GM13977 (cell line): ENCODE measurements at places on chromosomes 12 and 14.

DNA sequence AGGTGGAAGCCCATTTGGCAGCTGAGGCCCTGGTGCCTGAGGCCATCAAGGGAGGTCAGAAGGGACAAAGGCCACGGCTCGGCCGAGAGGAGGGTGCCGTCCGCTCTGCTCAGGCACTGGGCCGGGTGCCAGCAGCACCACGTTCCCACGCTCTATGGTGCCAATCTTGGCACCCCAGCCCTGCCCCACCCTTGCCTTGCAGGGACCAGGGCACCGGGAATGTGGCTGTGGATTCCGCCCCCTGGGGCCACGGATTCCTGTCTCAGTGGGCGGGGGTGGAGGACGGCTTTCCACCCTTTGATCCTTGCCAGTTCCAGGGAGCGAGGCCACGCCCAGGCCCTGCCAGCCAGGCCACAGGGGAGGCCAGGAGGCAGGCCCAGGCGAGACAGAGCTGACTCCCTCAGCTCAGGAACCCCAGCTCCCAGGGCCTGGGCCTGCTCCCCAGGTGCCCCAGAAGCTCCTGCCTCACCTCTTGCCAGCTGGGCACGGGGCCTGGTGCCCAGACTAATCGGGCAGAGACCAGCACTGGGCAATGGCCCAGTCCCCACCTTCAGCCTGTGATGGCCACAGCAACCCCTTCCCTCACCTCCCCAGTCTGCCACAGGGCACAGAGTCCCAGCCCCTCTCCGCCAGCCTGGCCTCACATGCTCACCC is 26.4 kb upstream of the GPR132 start:
- DNase-seq: no peak

DNA sequence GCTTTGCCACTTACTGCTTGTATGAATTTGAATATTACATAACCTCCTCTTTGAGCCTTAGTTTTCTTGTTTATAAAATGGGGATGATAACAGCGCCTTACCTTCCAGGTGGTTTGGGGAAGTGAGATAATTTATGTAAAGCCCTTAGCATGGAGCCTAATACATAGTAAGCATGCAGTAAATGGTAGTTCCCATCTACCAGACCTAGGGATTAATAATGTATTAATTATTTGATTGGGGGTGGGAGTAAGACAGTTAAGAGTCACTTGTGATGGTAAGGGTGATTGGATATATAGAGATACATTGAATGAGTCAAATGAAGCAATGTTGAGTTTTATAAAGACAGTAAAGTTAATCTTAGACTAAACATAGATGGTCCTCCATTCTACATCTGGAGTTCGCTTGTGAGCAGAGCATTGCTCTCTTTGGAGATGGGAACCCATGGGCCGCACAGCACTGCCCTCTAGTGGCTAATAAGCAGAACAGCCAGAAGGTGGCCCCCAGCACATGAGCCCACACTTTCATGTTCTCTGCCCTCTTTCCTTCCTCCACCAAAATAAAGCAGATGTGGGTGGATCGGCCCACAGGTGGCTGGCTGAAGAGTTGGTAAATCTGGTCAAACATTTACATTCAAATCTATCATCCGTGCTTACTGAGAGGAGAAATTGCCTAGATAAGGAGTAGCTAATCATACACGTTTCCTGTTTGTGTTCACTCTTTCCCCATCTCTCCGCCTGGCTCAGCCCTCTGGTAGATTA is 26.5 kb upstream of the TAMALIN start:
- peak; percentile 83 for DNase-seq

GRCh38 chr12:91920276-91920675 is 225.4 kb downstream of the BTG1 start:
- no peak for DNase-seq

DNA sequence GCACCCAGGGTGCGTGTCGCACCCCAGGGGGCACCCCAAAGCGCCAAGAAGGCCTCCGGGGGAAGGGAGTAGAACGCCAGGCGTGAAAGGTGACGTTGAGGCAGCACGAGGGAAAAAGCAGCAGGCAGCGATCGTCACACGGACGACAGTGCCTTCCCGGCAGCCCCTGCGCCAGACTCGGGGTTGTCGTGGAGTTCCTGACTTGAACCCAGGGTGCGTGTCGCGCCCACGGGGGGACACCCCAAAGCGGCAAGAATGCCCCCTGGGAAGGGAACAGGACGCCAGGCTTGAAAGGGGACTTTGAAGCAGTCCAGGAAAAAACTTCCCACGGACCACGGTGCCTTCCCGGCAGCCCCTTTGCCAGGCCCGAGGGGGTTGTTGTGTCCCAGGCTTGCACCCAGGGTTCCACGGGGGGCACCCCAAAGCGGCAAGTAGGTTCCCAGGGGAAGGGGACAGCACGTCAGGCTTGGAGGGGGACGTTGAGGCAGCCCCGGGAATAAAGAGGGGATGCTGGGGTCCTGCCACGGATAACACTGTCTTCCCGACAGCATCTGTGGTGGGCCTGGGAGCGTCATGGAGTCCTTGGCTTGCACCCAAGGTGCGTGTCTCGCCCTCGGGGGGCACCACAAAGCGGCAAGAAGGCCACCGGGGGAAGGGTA is 159.2 kb upstream of the ALG10B start:
- no peak for DNase-seq

- DNase-seq: no peak
These were observed 533.9 kb upstream of the LRFN5 start for GRCh38 chr14:41072776-41073175.

GRCh38 chr12:114412825-114413749 is 7.1 kb upstream of the TBX5 start:
- peak; percentile 15 for DNase-seq

DNA sequence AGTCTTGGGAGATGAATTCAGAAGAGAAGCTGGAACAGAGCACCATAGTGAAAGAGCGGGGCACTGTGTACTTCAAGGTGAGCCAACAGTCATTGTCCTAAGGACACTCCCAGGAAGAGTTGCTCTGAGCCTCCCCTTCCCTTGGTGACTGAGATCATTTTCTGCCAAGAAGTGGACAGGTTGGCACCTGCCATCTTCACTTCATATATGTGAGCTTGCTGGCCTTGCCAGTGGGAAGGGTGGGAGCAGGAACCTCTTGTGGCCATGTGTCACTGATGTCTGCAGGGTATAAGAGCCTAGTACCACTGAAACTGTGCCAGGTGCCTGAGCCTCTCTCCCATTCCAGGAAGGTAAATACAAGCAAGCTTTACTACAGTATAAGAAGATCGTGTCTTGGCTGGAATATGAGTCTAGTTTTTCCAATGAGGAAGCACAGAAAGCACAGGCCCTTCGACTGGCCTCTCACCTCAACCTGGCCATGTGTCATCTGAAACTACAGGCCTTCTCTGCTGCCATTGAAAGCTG is 5.3 kb downstream of the FKBP4 start:
- DNase-seq: no peak

DNA sequence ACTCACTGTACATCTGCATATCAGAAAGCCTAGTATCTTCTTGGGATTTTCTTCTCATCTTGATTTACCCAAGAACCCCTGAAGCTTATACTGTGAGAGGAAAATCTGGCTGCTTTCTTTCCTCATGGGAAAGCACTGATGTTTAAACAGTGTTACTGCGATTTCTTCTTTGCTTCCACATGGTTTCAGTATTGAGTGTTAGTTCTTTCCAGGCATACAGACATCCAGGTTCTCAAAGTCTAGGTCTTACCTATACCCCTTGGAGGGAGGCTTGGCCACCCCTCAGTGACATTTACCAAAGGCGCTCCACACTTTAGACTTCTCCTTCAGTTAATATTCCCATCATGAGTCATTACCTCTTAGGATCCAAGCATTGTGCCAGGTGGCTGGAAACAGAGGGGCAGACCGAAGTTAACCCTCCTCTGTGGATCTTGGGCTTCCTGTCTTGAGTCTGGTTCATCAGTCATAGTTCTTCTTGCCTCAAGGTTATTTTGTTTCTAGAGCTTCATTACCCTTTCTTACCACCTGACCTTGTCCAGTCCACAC is 79.1 kb downstream of the TMEM117 start:
- DNase-seq: peak; percentile 13

DNA sequence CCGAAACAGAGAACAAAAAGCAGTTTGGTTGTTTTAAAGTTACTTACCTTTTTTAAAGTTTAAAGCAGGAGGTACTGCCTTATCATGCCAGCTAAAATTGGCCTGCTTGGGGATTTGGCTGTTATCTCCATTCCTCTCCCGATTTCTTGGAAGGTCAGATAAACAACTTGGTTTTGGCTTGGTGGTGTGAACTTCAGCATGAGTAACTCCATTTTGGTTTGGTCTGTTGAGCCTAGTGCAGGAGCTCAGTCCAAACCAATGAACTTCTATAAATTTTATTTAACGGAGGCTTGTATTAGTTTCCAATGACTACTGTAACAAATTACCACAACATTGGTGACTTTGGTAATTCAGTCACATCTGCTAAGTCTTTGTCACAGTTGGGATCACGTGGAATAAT is 82.3 kb downstream of the PLEKHA5 start:
- DNase-seq: no peak

- DNase-seq: no peak
These were observed 29.4 kb downstream of the TMPO start for GRCh38 chr12:98544751-98545150.

- DNase-seq: no peak
These were observed 33.7 kb downstream of the SYNE3 start for GRCh38 chr14:95482627-95483308.

DNA sequence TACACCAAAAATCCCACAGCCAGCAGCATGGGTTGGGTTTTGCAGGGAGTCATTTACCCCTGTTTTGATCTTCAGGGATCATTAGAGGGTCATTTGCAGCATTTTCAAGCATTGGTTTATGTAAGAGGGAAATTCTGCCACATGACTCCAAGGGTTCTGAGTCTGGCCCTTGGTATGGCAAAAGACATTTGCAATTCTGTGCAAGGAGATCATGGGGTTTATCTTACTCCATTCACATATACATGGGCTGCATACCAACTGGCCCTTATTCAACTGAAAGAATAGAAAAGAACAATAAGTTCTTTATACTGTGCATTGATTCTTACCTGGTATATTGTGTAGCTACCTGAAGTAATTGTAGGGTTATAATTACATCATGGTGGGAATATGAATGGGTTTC is 13.7 kb downstream of the SIX4 start:
- DNase-seq: no peak

- no peak for DNase-seq
These were observed 38.4 kb upstream of the SELPLG start for GRCh38 chr12:108672054-108672453.

- DNase-seq: no peak
These were observed 123.0 kb downstream of the FSCB start for GRCh38 chr14:44384093-44384492.

DNA sequence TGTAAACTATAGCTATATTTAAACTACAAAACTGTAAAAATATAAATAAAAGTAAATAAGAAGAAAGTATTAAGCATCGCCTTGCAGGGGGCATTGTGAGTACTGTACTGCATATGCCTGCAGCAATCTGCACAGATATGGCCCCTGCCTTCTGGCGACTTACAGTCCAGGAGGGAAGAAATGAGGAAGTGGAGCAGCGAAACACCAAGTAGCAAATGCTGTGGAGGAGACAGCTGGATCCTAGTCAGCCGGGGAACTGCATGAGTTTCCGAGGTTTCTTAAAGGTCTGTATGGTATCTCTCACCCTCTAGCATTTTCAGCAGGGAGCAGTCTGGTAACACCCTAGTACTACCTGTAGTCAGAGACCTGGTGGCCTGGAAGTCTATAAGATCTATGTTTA is 256.9 kb downstream of the CACNA1C start:
- no peak for DNase-seq

- no peak for DNase-seq
These were observed 4.8 kb upstream of the LGMN start for GRCh38 chr14:92753250-92753649.

DNA sequence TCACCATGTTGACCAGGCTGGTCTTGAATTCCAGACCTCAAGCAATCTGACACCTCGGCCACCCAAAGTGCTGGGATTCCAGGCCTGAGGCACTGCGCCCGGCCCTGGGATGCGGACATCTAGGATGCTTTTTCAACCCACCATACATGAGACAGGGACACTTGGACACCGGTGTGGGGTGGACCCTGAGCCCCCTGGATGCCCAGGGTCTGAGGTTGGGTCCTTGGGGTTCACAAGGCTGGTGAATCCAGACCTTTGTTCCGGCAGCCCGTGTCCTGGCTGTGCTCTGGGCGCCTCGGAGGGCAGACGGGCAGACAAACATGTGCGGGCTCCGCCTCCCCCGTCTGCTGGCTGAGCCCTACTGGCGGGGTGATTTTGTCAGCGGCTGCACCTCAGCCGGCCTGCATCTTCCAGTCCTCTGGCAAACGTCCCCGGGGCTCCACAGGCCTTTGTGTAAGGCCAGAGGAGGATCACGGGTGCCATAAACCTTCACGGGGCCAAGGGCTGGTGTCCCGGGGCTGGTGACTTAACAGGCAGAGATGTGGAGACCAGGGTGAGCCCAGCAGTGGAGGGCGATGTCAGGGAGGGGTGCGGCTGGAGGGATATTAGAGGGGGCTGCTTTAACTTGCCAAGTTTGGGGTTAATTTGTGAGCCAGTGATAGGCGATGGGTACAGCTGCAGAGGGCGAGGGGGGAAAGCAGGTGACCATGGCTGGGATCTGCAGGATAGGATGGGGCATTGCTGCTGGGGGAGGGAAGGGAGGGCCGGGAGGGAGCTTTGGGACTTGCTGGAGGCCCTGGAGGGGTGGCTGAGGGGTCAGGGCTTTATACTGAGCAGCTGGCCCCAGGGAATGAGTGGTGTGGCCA is 5.8 kb downstream of the ASPG start:
- DNase-seq: no peak

DNA sequence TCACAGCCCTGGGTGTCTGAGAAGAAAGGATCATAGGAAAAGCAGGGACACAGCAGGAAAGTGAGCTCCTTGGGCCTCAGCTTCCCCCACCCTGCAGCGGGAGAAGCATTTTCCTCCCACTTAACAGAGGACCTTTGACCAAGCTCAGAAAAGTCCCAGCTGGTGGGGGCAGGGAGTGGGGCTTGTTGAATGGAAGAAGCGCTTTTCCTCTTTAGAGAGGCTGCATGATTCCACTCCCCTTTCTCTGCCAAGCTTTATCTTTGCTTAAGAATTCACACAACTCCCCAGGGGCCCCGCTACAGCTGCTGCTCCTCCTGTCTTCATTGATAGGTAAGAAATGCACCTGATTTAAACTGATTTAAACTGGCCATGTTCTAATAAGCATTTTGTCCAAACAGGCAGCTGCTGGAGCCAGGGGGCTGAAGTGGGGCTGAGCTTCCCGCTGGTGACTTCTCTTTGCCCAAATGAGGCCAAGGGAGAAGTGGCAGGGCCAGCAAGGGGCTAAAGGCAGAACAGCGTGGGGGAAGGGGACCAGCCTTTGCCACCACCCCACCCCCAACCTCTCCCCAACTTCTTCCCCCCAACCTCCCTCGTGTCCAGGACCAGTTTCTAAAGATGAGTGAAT is 1.7 kb upstream of the PAPLN start:
- no peak for DNase-seq

DNA sequence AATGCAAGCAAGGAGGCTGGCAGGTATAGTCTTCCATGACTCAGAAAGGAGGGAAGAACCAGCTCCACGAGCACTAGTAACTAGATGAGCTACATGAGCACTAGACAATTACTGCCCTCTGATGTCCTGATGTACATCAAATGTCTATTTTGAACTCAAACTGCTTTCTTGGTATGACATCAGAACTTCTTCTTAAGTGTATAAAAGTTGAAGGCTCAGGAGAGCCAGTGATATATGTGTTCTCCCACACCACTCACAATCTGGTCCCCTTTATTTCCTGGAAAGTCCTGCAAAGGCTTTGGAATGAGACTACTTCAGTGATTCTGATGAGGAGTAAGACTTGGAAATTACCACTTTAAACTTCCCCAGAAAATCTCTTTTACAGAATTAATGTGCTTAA is 18.5 kb upstream of the DHRS7 start:
- DNase-seq: no peak

GRCh38 chr12:95316798-95317197 is 99.2 kb downstream of the VEZT start:
- DNase-seq: no peak

GRCh38 chr12:91702843-91703425 is 442.7 kb downstream of the BTG1 start:
- no peak for DNase-seq
